ENCODE measurements at places on chromosomes 5 and 9.

DNA sequence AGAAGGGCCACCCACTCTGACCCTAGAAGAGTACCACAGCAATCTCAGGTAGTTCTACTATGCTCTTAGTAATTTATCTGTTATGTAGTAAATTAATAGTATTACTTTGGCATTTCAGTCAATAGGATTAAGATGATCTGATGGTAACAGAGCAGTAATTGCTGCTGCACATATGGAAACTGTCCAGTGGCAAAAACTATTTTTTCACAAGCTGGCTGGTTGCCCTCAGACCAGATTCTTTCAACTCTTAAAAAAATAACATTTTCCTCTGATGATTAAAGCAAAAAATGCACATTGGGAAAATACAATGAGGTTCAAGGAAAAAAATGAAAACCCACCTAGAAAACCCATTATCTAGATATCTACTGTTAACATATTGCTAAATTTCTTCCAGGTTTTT is 19.7 kb downstream of the GLRA1 start:
- no peak for DNase-seq

GRCh38 chr5:120528609-120529008 is 64.5 kb downstream of the PRR16 start:
- DNase-seq, result no peak

GRCh38 chr5:78016863-78017529 is 240.9 kb upstream of the TBCA start:
- DNase-seq, result no peak

GRCh38 chr5:144009116-144009515 is 161.3 kb downstream of the YIPF5 start:
- DNase-seq, result no peak

DNA sequence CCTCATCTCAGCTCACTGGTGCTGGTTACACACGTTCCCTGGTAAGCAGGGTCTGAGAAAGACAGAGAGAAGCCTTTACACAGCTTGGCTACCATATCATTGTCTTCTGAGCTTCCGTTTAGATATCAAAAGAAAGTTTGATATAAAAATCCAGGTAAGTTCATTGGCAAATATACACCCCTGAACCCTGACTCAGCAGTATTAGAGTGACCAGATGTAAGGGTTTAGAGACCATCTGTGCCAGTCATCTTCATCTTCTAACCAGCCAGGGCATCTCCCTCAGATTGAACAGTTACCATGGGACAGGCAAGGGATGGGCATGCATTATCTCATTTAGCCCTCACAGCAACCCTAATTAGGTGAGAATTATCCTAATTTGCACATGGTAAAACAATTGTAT is 232.1 kb downstream of the MED10 start:
- DNase-seq, result no peak

DNA sequence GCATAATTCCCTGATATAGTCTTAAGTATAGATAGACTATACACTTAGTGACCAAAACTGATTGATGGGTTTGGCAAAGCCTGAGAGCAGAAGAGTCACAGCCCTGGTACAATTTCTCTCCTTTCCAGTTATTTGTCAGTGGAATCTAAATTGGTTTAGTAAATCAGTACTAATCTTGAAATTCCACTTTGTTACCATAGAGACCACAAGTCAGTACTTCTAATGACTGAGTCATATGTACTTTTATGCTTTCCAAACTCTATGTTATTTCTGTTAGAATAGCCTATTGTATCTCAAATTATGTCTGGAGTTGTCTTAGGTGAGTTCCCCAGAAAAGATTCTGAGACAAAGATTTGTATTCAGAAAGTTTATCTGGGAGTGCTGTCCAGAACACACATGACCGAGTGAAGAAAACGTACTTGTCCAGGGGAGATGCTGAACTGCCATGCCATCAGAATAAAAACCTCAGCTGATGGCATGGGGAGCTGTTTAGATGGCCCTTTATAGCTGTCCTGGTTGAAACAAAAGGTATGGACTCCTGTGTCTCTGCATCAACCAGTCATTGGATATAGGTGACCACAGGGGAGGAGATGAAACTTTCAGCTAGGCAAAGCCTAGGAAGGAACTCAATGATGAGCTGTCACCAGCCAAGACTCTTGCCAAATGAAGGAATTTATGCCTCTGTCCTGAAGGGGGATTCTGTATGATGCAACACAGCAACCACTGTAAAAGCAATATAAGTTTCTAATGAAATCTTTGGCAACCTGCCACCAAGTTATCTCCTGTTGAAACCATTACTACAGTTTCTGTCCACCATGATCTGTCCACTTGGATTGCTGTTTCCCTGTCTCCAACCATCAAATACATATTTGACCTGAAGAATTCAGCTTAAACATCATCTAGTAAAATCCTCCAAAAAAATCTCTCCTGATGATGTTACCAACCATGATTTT is 18.0 kb upstream of the SMC2 start:
- no peak for DNase-seq

DNA sequence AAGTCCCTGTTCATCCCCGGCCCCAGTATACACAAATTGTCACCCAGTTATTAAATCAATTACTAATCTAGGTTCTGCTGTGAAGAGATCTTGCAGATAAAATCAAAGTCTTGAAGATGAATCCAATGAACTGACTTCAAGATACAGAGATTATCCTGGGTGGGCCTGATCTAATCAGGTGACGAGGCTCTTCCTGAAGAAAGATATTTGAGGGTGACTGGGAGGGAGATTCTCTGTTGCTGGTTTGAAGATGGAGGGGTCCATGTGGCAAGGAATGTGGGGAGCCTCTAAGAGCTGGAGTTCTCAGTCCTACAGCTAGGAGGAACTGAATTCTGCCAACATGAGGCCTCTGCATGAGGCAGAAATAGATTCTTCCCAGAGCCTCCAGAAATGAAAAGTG is 36.1 kb upstream of the ICE1 start:
- DNase-seq, result no peak

Measured in activated naive CD4-positive, alpha-beta T cell treated with Interleukin-2 at 50 U/mL for 16 hours (primary cell).